ENCODE measurements at places on chromosomes 3 and 15.

DNA sequence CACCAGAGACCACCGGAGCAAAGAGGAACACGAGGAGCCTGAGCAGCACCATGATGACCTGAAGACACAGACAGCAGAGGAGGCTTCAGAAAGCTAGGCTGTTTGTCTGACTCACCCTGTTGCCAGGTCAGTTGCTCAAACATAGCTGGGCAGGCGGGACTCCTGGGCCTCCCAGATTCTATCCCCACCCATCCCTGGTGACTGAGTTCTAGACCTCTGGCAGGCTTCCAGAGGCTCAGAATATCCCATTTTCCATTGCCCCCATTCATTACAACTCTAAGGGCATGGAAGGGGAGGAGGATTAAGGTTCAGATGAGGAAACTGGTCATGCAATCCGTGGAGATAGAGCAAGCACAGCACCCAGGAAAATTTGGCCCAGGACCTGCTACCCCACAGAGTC, at the start of gene CDHR4:
TSS of gene CDHR4 (minus strand) at position 113 of the 400 bp plus-strand sequence. CDS start at position 52, 61 bp downstream.
- peak; percentile 44 for DNase-seq

- DNase-seq = no peak
Observed at GRCh38 chr15:83107841-83108181, 366 bp downstream of the TM6SF1 start.

- no peak for DNase-seq
Observed at GRCh38 chr3:108998436-108998835, 44.8 kb upstream of the GUCA1C start.

DNA sequence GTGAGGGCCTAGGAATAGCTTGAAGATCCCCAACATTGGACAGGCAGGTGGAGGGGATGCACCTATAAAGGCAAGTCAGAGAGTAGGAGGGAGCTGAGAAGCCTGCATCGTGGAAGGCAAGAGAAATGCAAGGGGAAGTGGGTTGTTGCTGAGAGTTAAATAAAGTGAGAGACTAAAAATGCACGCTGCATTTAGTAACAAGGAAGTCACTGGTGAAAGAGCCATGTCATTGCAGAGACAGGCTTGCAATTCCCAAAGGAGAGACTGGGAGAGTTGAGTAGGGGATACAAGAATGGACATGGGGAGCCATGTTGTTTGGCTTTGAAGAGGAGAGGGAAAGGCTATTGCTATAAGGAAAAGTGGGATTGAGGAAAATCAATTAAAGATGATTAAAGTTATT, 77.0 kb upstream of the HEG1 start:
- DNase-seq = no peak

DNA sequence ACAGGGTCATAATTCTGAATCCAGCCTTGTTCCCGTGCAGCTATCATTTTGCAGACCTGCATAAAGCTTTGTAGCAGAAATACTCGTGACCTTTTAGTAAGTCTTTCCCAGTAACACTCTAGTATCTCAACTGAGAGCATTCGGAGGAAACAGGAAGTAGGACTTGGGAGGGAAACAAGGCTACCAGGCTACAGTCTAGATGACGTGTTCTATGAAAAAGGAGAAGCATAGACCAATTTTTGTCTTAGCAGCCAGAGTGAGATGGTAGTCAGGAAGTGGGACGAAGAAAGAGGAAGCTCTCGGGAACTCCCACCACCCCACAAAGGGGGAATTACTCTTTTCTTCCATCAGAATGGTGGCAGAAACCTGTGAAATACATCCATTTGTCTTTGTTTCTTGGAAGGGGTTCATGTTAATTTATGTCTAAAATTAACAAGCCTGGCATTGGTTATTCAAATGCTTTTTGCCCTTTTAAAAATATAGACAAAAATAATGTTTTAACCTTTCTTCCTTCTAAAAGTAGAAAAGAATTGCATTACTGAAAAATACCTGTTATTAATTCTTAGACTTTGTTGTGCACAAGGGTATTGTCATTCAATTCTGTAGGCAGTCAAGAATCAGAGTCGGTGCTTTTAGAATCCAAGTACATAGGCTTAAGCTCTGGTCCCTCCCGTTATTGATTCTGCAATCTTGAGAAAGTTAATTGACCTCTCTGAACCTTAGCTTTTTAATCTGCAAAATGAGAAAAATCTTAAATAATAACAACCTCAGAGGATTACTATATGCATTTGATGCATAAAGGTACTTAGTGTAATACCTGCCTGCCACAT, 1.6 kb upstream of the SUCNR1 start:
- DNase-seq = no peak

DNA sequence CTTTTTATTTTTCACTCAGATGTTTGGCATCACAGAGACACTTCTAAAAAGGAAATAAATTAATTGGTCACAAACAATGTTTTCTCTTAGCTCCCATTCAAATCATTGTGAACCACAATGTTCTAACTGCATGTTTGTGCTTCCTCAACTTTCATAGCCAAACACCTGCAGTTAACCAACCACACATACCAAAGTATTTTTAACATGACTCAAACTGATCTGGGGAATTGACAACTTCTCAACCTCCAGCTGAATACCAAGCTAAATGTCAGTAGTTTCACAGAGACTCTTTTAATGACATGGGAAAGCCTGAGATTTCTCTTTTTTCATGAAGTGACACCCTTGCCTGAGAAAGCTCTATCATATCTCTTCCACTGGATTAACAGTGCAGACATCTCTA, 217.9 kb upstream of the MME start:
- peak; percentile 61 for DNase-seq

DNA sequence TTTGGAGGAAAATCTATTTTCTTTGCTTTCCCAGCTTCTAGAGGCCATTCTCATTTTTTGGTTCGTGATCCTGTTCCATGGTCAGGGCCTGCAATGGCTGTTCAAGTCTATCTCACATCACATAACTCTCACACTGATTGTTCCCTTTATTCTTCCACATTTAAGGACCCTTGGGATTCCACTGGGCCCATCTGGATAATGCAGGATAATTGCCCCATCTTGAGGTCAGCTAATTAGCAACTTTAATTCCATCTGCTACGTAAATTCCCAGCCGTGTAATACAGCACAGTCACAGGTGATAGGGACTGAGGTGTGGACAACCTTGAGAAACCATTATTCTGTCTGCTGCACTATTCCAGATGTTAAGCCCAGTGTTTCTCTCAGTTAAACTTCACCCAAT, 311.6 kb upstream of the CNTN4 start:
- DNase-seq = no peak

- peak; percentile 31 for DNase-seq
Observed at GRCh38 chr3:158430968-158431367, 140.0 kb upstream of the MLF1 start.

GRCh38 chr15:70835415-70835814, 18.5 kb downstream of the LARP6 start:
- DNase-seq = no peak

GRCh38 chr3:52366527-52366926, 50.4 kb downstream of the DNAH1 start:
- no peak for DNase-seq

DNA sequence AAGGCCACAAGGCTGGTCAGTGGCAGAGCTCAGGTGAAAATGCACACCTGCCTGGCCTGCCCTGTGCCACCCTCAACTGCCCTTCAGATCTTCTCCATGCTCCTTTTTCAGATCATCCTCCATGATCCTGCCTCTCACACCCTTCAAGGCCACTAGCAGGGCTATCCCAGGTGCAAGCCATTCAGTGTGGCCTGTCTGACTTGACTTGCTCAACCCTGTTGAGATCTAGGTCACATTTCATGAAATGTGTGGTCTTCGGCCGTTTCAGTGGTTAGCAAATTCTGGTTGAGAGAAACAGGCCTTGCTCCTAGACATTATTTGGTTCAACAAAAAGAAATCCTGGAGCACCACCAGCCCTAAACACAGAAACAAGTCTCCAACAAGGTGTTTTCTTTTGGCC, 26.6 kb upstream of the LMCD1 start:
- DNase-seq = no peak

- DNase-seq = no peak
Observed at GRCh38 chr15:93249623-93250022, 160.6 kb upstream of the RGMA start.

- DNase-seq = no peak
Observed at GRCh38 chr3:33732394-33732793, 14.3 kb upstream of the CLASP2 start.

- no peak for DNase-seq
Observed at GRCh38 chr15:82831894-82832600, 22.6 kb downstream of the WHAMM start.

GRCh38 chr3:51686512-51687215, 15.6 kb downstream of the TEX264 start:
- no peak for DNase-seq

Data from fibroblast of skin of abdomen (primary cell).